ENCODE measurements at places on chromosomes 12 and 14. TPM values are rescaled to one million over a fixed set of nuclear protein-coding genes. Genes with fewer than 3 reads are reported as not detected.

DNA sequence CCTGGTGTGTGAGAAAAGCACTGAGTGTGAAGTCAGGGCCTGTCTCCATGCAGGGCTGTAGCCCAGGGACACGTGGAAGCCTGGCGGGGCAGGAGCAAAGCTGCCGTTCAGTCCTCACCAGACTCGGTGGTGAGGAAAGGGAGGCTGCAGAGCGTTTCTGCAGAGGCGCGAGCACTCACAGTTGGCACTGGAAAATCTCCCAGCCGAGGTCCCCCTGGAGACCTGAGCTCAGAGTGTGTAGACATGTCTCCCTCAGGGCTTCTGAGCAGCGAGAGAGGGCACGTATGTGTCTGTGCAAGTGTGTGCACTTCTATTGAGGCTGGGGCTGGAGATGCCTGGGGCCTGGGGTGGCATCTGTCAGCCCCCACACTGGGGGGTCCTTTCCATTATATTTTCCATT lies 11.0 kb upstream of the HHIPL1 start:
- no peak for DNase-seq

The GLS2 gene
- 0.04 TPM for polyA plus RNA-seq

The SIVA1 gene
- 364 TPM for polyA plus RNA-seq

The LPAR5 gene
- polyA plus RNA-seq, result 0.23 TPM

The FKBP11 gene
- polyA plus RNA-seq, result 74.2 TPM

DNA sequence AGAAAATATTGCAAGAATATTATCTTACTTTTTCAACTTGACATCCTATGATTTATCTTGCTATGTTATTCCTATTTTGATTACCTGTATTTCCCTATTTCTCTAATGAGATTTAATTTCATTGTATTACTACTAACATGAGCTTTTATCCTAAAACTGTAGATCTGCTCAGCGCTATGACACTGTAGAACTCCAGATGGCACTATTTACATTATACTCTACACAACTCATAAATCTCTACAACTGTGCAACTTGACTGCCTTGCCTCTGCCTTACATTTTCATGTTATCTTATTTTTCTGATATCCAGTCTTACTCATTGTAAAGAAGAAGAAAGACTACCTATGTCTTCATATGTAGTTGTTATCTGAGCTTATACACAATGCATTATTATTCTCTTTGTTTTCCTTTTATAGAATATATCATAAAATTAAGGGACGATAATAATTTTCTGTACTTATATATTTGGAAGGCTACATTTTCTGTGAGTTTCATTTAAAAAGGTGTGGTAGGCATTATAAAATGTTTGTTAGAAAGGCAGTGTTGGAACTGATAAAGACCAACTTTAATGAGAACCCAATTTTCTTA lies 24.1 kb downstream of the NUP37 start:
- DNase-seq, result peak; percentile 50

The HHIPL1 gene
- 1.3 TPM for polyA plus RNA-seq

GRCh38 chr12:90166671-90167070 lies 458.0 kb upstream of the ATP2B1 start:
- DNase-seq, result no peak

The HVCN1 gene
- 6.3 TPM for polyA plus RNA-seq

- no peak for DNase-seq
Measured at GRCh38 chr14:84670796-84671195, 859.1 kb upstream of the FLRT2 start.

DNA sequence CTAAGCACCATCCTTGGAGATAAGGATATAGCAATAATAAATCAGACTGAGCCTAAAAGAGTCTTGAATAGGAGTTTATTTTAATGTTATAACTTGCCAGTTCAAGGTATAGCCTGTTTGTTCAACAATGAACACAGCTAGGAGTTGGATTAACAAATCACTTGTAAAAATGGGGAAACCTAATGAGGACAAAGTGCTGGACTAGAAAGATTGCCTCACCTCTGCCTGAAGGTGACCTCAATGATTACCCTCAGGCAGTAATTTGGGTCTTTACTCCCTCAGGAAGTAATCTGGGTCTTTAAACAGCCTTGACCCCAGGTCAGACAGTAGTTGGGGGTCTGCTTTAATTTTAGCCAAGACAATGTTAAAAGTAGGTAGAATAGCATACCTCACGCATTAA lies 35.5 kb upstream of the CDKL1 start:
- no peak for DNase-seq

The GALNT16 gene
- polyA plus RNA-seq, result 0.51 TPM

The EAPP gene
- polyA plus RNA-seq, result 16.6 TPM

- no peak for DNase-seq
Measured at GRCh38 chr14:95834496-95834895, 42.1 kb upstream of the TUNAR start.

GRCh38 chr14:40347675-40348074 lies 915.4 kb upstream of the FBXO33 start:
- DNase-seq, result no peak

The SBNO1 gene
- polyA plus RNA-seq, result 3.8 TPM

The PLEKHA5 gene
- polyA plus RNA-seq, result 2.5 TPM

The RPGRIP1 gene
- polyA plus RNA-seq, result not detected

DNA sequence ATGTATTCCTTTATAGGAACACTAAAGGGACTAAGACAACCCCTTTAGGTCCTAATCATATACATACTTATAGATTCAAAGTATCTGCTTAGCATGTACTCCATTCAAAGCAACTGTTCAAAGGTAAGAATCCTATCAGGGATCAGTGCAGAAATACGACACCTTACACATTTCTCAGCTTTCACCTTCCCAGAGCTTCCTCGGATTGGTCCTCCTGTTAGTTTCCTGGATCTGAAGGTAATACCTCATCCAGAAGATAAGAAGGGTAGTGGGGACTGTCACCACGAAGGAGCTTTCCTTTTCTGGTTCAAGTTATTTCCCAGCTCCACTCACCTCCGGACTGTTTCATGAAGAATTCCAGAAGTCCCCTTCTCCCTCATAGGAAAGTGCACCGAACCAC lies 38.0 kb downstream of the RCOR1 start:
- DNase-seq, result no peak

The NR2C1 gene
- polyA plus RNA-seq, result 15.6 TPM

GRCh38 chr12:95117178-95117599 lies 43.8 kb upstream of the NR2C1 start:
- DNase-seq, result peak; percentile 85

The PLBD1 gene
- 0.04 TPM for polyA plus RNA-seq

DNA sequence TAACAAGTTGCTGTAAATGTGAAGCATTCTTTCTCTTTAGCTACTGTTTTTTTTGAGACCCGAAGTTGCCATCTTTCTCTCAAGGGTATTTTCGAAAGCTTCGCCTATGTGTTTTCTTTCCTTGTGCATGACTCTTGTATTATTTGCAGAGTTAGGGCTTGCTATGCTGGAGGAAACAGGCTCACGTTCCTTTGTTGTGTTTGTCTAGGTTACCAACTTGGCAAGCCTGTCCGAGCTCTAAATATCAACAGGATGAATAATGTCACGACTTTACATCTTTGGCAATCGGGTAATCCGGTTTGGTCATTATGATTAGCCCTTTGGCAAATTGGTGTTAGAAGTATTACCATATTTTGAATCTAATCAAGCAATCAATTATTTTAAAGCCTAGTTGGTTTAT lies 15.9 kb upstream of the ATP6V0A2 start:
- DNase-seq, result no peak

DNA sequence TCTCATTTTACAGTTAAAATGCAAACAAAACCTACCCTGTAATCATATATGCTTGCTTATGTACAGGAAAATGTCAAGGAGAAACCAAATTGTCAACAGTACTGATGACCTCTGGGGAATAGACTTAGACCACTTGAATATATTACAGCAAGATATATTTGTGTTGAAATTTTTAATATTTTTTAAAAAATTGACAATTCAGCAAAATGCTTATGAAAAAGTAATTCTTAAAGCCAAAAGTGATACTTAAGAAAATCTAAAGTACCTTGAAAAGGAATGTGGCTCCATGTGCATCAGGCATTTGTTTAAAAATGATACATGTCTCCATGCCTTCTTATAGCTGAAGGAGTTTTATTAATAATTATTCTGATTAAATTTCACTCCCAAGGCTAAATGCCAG lies 49.2 kb downstream of the PTPN21 start:
- DNase-seq, result no peak

The AQP5 gene
- 2.7 TPM for polyA plus RNA-seq

The CYP27B1 gene
- polyA plus RNA-seq, result 0.62 TPM

DNA sequence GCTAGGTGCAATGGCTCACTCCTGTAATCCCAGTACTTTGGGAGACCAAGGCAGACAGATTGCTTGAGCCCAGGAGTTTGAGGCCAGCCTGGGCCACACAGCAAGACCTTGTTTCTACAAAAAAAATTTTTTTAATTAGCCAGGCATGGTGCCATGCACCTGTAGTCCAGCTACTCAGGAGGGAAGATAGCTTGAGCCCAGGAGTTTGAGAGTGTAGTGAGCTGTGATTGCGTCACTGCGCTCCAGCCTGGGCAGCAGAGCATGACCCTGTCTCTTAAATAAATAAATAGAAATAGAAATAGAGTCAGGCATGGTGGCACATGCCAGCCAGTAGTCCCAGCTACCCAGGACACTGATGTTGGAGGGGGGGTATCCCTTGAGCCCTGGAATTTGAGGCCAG lies 36.7 kb upstream of the CLIP1 start:
- no peak for DNase-seq

The PKP2 gene
- polyA plus RNA-seq, result 1.4 TPM

The CCDC198 gene
- not detected for polyA plus RNA-seq

- DNase-seq, result no peak
Measured at GRCh38 chr12:56839489-56839848, 76.3 kb downstream of the HSD17B6 start.

- DNase-seq, result no peak
Measured at GRCh38 chr12:57882575-57882974, 36.0 kb upstream of the CTDSP2 start.

The C12orf57 gene
- polyA plus RNA-seq, result 802 TPM

DNA sequence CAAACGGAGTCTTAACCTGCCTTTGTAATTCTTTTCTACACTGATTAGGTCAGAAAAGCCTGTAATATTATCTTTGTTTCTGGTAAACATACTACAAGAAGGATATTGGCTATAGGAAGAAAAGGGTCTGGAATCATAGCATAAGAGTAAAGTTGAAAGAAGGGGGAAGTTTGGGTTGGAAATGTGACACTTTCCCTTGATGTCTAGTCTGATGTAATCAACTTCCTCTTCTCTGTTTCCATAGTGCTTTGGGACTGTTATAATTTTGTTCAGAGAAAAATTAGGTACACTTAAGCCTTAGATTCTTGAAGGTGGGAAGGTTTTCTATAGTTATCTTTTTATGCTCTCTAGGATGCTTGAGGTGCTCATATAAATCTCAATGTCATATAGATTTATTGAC lies 322.2 kb downstream of the AEBP2 start:
- DNase-seq, result peak; percentile 41

DNA sequence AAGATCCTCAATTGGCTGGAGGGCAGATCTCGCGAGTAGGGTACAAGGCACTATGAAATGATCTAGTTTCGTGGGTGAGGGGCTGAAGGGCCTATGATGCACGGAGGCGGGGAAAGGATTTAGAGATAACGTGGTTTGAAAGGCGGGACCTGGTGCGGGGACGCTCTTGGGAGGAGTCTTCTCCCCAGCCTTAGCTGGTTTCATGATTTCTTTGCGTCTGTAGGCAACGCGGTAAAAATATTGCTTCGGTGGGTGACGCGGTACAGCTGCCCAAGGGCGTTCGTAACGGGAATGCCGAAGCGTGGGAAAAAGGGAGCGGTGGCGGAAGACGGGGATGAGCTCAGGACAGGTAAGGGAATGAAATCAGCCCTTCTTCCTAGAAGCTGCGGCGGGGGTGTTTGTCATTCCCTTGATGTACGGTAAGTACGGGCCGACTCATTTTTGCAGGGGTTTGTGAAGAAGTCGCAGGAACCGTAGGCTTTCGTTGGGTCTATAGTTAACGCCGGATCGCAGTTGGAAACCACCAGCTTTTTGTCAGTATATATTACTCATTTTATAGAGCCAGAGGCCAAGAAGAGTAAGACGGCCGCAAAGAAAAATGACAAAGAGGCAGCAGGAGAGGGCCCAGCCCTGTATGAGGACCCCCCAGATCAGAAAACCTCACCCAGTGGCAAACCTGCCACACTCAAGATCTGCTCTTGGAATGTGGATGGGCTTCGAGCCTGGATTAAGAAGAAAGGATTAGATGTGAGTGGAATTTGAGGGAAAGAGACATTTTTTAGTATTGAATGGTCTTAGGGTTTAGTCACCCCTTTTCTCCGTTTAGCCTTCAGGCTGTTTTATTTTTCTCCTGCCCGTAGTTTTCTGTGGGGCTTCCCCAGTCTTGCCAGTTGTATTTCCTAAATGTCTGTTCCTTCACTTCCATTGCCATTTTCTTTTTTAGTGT lies 602 bp downstream of the APEX1 start:
- DNase-seq, result no peak

GRCh38 chr12:45601888-45602287 lies 127.6 kb upstream of the ARID2 start:
- no peak for DNase-seq

- peak; percentile 18 for DNase-seq
Measured at GRCh38 chr12:57604454-57604991, at the start of gene DTX3. DTX3 (plus strand) TSS chr12:57604824; CDS start chr12:57606518, 1,694 bp downstream.

DNA sequence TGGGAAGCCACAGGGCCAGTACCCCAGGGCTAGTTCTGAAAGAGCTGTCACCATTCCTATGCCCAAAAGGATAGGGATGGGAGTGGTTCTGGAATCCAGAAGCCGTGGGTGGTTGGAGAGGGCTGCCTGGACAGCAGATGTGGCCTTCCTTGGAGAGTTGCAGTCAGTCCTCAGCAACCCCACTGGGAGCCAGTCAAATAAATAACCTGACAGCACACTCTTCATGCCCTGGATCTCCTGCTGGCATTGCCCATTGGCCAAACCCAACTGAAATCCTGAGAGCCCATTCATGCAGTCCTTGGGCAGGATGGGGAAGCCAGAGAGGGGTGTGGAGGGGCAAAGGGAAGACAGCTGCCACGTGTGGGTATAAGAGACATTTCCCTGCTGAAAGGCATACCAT lies 128.2 kb downstream of the PTPN11 start:
- no peak for DNase-seq

GRCh38 chr14:34128665-34129064 lies 177.8 kb upstream of the EGLN3 start:
- no peak for DNase-seq

GRCh38 chr14:96051642-96052540 lies 12.7 kb downstream of the C14orf132 start:
- no peak for DNase-seq
